ENCODE measurements at places on chromosomes 16 and 17.

DNA sequence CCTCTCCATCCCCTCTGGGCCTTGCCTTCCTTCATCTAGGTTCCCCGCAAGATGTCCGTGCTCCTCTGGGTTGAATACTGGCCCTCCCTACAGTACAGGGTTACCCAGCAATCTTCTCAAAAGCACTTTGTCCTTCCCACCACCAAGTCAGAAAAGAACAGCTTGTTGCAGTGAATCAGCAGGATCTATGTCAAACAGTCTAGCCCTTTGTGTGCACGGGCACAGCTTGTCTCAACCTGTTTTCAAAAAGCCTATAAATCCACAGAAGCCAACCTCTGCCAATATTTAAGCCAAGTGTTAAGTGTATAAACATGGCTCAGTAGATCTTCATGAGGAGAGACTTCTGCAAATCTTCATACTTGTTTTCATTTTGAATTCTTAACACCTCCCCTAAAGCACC is 25.2 kb downstream of the C17orf67 start:
- no peak for DNase-seq

GRCh38 chr17:72205357-72205756 is 84.5 kb downstream of the SOX9 start:
- no peak for DNase-seq

DNA sequence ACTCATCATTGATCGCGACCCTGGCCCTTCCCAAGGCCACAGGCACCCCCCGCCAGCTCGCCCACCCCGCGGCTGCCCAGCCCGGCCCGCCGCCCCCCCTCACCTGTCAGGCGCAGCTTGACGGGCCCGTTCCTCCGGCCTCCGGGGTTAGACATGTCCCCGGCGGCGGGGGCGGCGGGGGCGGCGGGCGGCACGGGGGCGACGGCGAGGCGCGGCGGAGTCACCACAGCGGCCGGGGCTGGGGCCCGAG is 456 bp downstream of the SMURF2 start:
- DNase-seq, result no peak

DNA sequence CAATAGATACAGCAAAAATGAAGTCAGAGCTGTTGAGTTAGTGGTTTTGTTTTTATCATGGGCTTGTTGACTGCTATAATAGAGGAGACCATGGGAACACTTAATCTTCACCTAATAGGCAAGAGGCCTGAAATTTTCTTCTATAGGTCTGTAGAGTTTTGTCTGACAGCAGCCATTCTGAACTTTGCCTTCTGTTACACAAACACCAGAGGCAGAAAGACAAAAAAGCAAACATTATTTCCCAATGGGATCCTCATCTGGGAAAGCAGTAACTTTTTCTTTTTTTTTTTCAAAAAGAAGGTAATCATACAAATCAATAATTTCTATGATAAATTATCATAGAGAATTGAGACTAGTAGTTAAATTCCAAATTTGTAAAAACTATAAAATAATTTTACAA is 494.1 kb downstream of the TOX3 start:
- DNase-seq, result no peak

DNA sequence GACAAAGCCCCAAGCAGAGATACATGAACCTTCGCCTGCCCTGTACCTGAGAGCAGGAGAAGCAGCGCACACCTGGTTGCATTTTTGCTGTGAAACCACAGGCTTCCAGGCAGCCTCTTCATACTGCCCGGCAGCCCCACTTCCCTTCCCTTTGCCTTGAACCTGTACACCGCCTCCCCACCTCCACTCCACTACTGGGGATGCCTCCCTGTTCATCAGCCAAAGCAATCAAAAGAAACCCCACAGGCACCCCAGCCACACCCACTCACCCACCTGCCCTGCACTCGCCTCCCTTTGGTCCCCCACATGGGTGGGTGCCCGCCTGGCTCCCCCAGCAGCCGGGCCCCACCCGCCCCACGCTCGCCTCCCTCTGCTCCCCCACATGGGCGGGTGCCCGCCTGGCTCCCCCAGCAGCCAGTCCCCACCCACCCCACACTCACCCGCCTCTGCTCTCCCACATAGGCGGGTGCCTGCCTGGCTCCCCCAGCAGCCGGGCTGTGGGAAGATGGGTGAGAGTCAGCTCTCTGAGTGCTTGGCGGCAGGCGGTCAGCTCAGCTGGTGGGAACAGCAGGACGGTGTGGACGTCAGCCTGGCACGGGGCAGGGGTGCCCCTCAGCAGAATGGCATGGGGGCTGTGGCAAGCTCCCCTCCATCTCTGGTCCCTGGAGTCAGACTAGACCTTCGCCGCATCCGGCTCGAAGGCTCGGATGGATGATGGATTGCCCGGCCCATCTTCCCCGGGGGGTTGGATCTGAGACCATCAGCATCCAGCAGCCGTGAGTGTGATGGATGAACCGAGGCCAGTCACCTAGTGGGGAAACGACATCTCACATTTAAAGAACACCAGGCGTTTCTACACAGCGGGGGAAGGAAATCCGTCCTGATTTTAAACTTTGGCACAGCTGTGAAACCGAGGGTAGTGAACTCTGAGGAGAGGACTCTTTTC is 135.6 kb downstream of the BANP start:
- DNase-seq, result no peak

GRCh38 chr17:74433421-74434121 is 1.7 kb downstream of the GPRC5C start:
- no peak for DNase-seq

- no peak for DNase-seq
Measured at GRCh38 chr16:72740347-72740746, 307.6 kb downstream of the ZFHX3 start.

Measured in CD4-positive, alpha-beta T cell treated with Interleukin-4 for 4 hours (primary cell).